Ecto neural progenitor cell (in vitro differentiated cells): ENCODE measurements at places on chromosomes 11 and 22.

GRCh38 chr11:117514256-117514655 lies 186.6 kb downstream of the CEP164 start:
- no peak for DNase-seq

- no peak for DNase-seq
These were observed 292.5 kb downstream of the TMEM135 start for GRCh38 chr11:87330187-87330601.

DNA sequence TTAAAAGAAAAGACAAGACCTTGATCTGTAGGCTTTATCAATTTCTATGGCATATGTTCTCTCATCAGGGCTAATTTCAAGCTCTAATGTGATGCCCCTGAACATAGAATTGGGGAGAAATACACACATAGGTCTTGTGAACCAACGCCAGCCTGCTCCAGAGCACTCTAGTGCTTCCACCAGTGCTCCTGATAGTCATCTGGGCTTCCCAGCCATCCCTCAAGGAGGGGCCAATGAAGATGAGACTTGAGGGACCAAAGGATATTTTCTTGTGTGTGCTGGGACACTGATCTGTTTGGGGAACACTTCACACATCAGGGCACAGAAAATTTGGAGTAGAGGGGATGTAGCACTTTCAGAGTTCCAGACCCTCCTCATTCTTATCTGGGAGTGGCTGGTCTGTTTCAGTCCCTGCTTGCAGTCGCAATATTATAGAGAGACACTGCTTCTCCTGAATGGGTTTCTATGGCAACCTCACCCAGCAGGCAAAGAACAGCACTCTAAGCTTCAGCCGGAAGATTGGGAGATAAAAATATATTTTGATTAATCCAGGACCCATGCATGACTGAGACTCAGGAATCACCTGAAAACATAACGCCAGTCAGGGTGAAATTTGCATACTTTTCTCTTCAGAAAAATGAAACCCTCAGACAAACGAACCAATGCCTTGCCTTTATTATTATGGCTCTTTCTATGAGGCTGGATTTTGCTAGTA lies 28.4 kb upstream of the SCN3B start:
- no peak for DNase-seq

GRCh38 chr11:104106136-104106754 lies 57.7 kb downstream of the PDGFD start:
- DNase-seq: no peak

GRCh38 chr22:43397766-43398165 lies 14.0 kb upstream of the MPPED1 start:
- DNase-seq: no peak

- no peak for DNase-seq
These were observed 20.7 kb upstream of the SEPTIN5 start for GRCh38 chr22:19693581-19693980.

GRCh38 chr11:57599381-57599780 lies 1.9 kb downstream of the SERPING1 start:
- DNase-seq: no peak

- no peak for DNase-seq
These were observed 21.5 kb upstream of the EFCAB6 start for GRCh38 chr22:43833286-43834240.
